KBM-7 (cell line): ENCODE measurements at places on chromosomes 6 and 20.

- no peak for DNase-seq
Measured at GRCh38 chr6:18654821-18655220, 267.7 kb downstream of the RNF144B start.

DNA sequence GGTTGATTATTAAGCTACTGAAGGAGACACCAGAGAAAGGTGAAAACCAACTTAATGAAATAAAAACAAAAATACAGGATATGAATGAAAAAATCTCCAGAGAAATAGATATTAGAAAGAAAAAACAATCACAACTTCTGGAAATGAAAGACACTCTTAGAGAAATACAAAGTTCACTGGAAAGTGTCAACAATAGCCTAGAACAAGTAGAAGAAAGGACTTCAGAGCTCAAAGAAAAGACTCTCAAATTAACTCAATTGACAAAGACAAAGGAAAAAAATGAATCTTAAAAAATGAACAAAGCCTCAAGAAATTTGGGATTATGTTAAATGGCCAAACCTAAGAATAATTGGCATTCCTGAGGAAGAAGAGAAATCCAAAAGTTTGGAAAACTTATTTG is 10.3 kb upstream of the MCM9 start:
- no peak for DNase-seq

DNA sequence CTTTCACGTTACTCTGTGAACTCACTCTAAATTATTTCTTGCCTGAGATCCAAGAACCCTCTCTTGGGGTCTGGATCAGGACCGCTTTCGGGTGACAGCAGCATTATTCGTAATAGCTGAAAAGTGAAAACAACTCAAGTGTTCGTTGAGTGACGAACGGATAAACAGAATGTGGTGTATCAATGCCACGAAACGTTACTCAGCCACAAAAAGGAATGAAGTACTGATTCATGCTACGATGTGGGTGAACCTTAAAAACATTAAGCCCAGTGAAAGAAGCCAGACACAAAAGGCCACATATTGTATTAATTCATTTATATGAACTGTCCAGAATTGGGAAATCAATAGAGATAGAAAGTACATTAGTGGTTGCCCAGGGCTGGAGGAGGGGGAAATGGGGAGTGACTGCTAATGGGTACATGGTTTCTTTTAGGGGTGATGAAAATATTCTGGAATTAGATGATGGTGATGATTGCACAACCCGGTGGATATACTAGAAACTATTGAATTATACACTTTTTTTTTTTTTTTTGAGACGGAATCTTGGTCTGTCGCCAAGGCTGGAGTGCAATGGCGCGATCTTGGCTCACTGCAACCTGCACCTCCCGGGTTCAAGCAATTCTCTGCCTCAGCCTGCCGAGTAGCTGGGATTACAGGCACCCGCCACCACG is 8.4 kb downstream of the PTGIS start:
- no peak for DNase-seq

DNA sequence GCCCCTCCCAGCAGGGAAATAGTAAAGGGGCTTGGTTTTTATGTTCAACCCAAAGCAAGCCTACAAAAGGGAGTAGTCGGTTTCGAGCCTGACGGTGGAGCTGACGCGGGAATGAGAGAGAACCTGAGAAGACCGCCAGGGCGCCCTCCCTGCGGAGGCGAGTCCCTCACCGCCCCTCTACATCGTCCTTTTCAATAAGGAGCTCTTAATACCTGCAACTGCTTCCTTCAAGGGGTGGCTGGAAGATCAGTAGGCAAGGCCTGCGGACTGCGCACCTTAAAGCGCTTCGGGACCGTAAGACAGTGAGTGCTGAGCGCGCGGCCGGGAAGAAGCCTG is 709 bp upstream of the ZNF76 start:
- no peak for DNase-seq

GRCh38 chr6:97423190-97423589 is 140.2 kb upstream of the MMS22L start:
- DNase-seq = no peak

DNA sequence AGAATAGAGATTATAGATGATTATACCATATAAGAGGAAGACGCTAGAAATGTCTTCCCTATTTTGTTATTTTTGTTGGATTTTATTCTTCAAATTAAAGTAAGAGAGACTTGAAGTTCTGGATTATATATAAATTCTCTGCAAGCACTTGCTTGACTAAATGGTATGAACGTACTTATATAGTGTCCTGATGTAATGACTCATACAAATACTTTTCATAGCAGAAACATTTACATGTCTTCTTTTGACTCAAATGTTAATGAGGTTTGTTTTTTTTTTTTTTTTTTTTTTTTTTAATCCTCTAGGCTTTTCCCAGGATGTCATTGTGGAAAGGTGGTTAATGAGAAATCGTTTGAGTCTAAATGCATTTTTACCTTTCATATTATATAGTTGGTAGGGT is 55.0 kb downstream of the PDE7B start:
- DNase-seq = no peak

GRCh38 chr6:17022604-17023003 is 79.2 kb upstream of the STMND1 start:
- DNase-seq = no peak

DNA sequence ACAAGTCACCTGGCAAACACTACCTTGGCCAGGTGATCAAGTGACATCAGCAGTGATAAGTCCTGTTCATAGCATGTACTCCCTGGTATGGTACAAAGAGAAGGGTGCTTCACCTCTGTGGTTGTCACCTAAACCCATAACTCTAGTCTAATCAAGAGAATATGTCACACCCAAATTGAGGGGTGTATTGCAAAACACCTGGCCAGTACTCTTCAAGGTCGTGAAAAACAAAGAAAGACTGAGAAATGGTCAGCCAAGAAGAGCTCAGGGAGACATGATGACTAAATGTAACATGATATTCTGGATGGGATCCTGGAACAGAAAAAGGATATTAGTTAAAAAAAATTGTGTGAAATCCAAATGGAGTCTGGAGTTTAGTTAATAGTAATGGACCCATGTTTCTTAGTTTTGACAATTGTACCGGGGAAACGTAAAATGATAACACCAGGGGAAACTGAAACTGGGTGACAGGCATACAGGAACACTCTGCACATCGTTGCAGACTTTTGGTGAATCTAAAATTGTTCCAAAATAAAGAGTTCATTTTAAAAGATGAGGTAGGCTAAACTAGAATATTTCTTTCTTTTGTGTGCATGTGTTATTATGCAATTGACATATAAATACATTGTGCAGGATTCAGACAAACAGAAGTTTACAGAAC is 262.0 kb downstream of the CDC5L start:
- DNase-seq = no peak

- no peak for DNase-seq
Measured at GRCh38 chr6:150332939-150333584, 35.8 kb upstream of the IYD start.

DNA sequence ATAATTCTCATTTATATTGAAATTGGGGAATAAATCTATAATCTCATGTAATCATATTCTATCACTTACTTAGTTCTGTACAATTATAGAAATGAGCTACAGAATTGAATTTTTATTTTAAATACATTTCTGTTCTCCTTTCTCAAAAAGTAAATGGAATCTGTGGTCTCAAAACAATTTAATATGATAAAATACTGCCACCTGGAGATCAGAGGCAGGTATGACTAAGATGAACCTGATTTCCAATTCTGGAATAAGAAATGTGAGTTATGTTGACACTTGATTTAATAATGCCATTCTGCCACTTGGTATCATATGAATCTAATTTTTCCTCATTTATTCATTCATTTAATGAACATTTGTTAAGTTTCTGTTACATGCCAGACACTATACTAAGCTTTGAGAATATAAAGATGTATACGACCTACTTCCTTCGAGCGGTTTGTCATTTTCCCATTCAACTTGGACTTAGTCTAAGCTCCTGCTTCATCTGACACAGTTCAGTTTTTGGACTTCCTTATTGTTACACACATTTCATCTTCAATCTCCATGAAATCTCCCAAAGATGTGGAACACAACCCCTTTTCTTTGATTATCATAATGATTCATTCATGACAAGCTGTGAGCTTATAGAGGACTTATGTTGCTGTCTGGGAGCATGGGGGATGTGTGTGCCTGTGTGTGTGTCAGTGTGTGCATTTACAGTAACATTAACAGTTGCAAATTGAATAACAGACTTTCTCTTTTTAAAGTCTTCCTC is 7.5 kb upstream of the CCDC28A start:
- DNase-seq = peak; percentile 65

GRCh38 chr6:90604546-90604945 is 17.7 kb upstream of the MAP3K7 start:
- DNase-seq = no peak

- no peak for DNase-seq
Measured at GRCh38 chr6:122671251-122671650, 61.0 kb downstream of the PKIB start.

- DNase-seq = no peak
Measured at GRCh38 chr6:6742535-6742934, 154.0 kb downstream of the LY86 start.

DNA sequence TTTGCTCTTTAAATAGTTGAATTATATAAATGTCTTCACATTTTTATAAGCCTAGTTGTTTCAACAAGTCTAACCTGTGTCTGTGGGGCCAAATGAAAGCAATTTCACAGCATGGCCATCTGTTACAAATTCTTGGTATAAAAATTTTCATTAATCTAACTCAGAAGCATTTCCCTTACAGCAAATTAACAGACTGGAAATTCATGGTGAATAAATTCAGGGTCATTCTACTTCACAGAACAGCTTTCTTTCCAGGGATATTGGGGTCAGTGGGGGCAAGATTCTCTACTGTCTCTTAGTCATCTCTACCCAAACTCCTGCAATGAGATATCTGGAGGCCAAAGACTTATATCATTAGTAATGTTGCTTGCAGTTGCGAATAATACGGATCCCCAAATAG is 352.1 kb downstream of the MMUT start:
- DNase-seq = no peak

- no peak for DNase-seq
Measured at GRCh38 chr6:33314943-33315792, 1.3 kb upstream of the TAPBP start.

DNA sequence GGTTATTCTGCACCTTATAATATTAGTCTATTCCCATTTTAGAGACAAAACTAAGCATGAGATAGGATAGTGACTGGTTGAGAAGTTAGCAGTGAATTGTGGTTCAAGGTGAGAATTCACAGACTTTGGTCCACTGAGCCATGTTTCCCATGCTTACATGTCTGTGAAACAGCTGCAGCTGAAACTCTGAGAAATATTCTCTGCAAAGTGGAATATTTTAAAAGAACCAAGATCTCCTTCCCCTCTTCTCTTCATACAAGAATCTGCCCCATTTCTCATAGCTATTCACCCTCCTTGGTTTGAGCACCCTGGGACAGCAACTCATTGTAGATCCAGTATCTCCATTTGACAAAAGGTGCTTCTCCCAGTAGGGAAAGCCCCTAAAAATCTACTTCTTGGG is 70.2 kb upstream of the TMEM170B start:
- no peak for DNase-seq

DNA sequence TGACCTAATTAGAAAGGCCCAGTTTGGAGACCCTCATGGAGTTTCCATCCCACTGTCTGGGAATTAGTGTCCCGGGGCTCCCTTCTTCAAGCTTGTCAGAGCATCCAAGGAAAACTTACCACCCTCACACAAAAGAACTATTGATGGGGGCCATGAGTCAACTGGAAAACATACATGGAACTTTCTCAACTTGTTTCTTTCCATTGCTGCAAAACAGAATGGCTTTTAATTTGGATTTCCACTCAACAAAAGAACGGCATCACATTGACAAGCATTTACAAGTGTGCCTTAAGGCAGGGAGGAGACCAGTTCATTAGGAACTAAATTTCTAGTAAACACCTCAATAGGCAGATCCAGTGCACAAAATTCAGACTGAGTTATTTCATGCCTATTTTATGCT is 289.1 kb upstream of the PREP start:
- DNase-seq = no peak

DNA sequence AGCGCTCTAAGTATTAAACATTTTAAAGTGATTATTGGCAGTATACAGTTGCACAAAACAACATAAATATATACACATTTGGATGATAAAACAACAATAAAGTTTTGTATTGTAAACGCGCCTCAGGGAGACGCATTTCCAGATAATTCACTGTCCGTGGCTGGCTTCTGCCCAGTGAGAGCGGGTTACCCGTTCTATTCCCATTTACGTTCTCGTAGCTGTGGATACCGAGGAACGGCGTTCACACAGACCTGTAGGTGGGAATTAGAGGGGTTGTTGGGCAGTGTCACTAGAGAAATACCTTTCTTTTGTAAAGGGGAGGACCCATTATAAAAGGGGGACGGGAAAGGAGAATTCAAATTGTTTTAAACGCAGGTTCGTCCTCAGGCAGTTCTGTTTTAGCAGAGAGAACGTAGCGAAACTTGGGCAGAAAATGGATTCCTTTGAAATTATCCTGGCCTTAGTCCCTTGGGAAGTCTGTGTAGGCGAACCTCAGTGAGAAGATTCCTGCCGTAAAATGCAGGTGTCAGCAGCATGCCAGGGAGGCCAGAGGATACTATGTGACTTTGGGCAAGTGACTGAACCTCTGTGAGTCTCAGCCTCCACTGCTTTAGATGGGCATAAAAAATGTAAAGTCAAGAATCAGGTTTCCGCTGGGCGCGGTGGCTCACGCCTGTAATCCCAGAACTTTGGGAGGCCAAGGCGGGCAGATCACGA is 756 bp downstream of the MTG2 start:
- peak; percentile 17 for DNase-seq

- DNase-seq = no peak
Measured at GRCh38 chr20:51467956-51468626, 74.4 kb downstream of the NFATC2 start.

DNA sequence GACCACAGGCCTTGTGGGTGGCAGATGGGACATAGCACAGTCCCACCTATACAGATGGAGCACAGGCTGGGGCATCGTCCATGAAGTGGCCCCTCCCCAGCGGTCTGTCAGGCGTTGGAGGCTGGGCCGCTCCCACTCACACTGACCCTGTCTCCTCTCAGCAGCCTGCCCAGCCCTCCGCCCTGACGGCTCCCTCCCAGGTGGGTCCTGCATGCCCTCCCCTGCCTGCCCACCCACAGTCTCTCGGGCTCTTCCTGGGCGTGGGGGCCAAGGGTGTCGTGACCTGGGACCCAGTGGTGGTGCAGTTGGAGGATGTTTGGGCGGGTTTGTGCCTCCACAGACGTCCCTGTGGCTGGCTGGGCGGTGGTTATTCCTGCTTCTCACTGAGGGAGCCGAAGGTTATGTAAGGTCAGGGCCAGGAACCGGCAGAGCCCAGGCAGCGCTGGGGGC is 22.3 kb downstream of the COL20A1 start:
- no peak for DNase-seq

DNA sequence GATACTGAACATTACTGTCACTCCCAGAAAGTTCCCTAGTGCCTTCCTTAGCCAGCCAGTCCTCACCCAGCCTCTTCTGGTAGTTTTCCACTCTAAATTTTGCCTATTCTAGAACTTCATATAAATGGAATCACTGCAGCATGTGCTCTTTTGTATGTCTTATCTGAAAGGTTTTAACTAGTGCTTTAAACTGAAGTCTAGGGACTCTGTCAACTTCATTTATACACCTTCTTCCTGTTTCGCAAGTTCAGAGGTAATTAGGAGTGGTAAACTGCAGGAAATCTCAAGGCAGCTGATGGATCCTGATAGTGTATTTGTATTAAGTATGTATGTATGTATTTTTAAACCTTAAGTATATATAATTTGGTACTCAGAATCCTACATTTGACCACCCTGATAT is 94.3 kb downstream of the TCP11 start:
- DNase-seq = peak; percentile 91
